ENCODE measurements at places on chromosomes 2 and 18. TPM values are rescaled to one million over a fixed set of nuclear protein-coding genes. Genes with fewer than 3 reads are reported as not detected.

The GAL3ST2 gene
- total RNA-seq, result not detected

DNA sequence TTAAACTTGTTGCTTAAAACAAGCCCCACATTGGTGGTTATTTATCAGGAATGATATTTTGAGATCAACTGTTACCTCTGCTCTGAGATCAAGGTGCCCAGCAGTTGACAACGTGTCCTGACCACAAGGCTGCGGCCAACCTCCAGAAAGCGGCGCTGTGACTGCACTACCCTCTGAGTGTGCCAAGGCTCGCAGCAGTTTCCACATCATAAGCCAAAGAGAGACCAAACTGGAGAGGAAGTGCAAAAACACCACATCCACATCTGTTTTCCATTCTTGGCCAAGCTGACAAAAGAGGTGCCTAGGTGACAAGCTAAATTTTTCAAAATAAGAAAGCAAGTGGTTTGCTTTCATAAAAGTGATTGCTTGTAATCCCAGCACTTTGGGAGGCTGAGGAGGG is 410.8 kb upstream of the POU3F3 start:
- DNase-seq, result no peak

GRCh38 chr2:53170466-53170865 is 597.1 kb upstream of the CHAC2 start:
- DNase-seq, result no peak

- no peak for DNase-seq
Measured at GRCh38 chr18:60199505-60199904, 173.1 kb downstream of the MC4R start.

DNA sequence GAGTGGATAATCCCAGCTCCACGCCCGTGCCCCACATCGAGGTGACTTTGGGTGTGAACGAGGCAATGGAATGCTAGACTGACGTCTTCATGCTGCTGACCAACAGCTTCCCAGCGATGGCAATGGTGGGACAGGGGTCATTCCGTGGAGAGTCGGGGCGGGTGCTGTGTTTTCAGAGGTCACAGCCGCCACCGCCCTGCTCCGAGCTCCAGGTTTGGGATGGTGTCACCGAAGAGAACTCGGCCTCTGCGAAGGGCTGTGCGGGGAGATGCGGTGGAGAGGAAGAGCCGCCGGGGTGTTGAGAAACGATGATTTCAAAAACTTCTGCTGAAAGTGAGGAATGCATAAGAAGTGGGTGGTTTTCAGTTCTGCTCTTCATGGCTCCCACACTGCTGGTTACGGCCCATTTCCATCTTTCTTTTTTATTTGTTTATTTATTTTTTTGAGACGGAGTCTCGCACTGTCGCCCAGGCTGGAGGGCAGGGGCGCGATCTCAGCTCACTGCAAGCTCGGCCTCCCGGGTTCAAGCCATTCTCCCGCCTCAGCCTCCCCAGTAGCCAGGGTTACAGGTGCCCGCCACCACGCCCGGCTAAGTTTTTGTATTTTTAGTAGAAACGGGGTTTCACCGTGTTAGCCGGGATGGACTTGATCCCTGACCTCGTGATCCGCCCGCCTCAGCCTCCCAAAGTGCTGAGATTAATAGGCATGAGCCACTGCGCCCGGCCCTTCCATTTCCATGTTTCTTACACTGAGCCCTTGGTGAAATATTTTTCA is 142.6 kb downstream of the RTP5 start:
- DNase-seq, result peak; percentile 75

DNA sequence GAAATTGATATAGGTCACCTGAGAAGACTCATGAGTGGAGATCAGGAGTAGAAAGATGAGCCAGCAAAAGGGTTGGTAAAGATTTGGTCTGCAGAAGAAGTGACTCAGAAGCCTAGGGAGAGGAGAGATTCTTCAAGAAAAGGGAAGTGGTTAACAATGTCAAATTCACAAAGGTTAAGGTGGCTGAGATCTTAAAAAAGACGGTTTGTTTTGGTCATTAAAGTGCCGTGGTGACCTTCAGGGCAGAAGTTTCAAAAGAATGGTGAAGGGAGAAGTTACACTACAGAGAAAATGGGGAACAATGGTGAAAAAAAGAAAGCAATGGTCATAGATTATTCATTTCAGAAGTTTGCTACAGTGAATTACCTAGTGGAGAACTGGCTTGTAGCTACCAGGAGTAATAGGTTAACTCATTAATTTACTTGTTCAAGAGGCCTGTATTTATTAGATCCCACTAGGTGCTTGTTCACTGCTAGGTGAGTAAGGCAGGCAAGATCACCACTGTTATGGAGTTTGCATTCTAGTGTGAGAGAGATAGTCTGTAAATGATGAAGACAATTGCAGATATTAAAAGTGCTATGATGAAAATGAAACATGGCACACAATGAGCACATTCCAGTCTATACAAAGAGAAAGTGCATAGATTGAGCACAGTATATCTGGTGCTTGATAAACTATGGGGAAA is 43.0 kb downstream of the FBXO48 start:
- no peak for DNase-seq

The GAREM1 gene
- total RNA-seq, result 21.2 TPM

The LRRC30 gene
- not detected for total RNA-seq

The HNRNPLL gene
- 39.0 TPM for total RNA-seq

The DYNAP gene
- total RNA-seq, result not detected

GRCh38 chr2:56382466-56382865 is 198.7 kb downstream of the CCDC85A start:
- DNase-seq, result no peak

The LOXHD1 gene
- total RNA-seq, result 2.3 TPM

- DNase-seq, result no peak
Measured at GRCh38 chr2:30681022-30681421, 126.2 kb downstream of the CAPN13 start.

The ABCG8 gene
- not detected for total RNA-seq

DNA sequence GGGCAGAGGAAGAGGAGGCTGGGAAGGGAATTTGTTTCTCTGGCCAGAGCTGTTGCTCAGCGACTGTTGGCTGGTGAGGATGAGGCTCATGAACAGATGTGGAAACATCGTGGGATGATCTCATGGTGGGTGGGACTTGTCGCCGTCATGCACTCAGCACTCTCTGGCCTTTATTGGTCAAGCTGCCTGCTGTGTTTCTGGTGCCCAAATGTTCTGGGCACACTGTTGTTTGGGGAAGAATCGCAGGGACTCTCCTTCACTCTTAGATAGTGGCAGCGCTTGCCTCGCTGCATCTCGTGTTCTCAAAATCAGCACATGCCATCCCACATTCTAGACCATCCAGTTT is 145.6 kb downstream of the AGAP1 start:
- DNase-seq, result no peak

DNA sequence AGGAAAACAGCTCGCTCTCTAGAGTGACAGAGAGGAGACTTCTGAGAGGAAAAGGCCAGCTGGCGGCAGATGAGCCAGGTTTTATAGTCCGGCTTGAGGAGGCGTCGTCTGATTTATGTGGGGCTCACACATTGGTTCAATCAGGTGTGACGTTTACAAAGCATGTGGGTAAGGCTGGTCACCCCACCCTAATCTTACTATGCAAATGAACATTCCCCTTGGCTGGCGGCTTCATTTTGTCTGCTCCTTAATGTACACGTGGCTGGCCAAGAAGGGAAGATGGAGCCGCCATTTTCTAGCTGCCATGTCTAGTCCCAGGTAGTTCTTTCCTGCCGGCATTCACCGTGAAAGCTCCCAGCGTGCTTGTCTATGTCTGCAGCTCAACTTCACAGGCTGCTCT is 299.1 kb upstream of the SPRED2 start:
- no peak for DNase-seq

DNA sequence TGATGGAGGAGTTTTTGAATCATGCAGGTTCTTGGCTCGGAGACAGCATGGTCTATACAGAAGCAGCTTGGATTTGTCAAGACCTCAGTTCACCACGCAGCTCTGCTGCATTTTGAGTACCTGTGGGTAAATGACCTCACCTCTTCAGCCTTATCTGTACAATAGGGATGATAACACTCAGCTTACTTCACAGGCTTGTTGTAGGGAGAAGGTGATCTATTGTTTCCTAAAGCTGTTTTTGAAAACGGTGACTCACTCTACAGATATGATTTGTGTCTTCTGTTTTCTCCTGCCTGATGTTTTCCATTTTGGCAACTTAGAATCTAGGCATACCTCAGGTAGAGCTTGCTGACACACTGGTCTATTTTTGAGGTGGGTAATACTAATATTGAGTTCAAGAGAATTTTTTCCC is 80.3 kb downstream of the FMNL2 start:
- no peak for DNase-seq

The CXCR1 gene
- 7.2 TPM for total RNA-seq

The GTF3C2 gene
- total RNA-seq, result 44.8 TPM

DNA sequence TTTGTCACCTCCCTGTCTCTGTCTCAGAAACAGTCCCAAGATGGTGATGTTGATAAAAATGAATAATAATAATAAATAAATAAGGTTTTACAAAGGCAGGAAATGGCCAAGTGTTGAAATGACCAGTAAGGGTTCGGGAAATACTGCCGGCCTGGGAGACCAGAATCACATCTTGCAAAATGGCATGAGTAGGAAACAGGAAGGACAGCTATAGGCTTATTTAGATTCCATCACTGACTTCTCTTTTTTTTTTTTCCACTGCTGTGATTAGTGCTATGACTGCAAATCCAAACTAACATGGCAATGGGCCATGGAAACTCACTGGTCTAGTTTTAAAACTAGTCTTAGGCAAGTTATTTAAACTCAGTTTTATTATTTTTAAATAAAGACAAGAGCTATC is 60.6 kb downstream of the SCN1A start:
- no peak for DNase-seq
